ENCODE measurements at places on chromosomes 5 and 9.
A peak's percentile ranks its signal among the peaks of the same experiment; 100 is the strongest.

DNA sequence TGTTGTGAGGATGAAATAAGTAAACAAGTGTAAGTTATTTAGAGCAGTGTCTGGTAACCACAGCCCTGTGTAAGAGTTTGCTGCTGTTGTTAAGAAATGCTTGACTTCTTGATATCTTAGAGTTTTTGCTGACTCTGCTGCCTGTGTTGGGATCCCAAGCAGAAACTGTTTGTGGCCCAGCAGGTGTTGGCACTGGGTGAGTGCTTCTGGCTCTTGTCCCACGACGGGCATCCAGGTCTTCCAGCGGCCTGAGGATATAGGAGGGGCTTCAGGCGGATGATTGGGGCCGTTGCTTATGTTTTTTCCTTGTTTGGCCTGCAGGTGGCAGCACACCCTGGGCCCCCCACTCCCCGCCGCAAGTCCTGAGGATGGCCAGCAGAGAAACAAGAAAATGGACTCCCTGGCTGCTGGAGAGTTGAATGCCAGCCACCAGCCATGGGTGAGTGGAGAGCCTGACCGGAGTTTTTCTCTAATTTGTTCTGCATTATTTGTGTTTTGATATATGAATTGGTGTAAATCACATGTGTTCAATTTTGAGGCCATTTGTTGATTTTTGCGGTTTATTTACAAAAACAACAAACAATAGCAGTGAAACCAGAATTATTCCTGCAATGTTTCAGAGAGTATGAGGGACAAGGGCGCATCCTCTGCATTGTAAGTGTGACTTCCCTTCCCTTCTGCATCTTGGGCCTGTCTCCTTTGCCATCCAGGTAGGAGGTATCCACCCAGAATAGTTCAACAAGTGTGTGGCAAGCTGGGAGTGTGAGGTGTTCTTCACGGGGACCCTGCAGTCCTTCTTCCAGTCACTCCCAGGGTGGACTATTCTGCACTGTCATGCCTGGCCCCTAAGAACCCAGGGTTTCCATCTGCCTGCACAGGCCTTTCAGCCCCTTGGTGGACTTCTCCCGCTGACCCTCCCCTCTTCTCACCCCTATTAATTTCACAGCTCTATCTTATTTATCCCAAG is 50.3 kb downstream of the SLC22A5 start:
- peak; percentile 51 for DNase-seq

DNA sequence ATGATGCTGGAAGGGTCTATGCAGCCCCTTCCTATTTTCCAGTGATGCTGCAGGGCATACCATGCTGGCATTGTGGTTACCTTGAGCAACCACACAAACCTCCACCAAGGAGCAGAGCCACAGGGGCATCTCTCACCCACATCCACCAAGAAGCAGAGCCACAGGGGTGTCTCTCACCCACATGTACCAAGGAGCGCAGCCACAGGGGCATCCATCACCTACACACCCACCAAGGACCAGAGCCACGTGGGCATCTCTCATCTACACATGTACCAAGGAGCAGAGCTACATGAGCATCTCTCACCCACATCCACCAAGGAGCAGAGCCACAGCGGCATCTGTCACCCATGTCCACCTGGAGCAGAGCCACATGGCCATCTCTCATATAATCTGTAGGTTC is 8.8 kb upstream of the GM2A start:
- no peak for DNase-seq

- no peak for DNase-seq
Observed at GRCh38 chr9:26811106-26811505, 81.5 kb downstream of the CAAP1 start.

GRCh38 chr5:69000216-69000919 is 93.4 kb upstream of the SLC30A5 start:
- DNase-seq: no peak

- no peak for DNase-seq
Observed at GRCh38 chr9:36818965-36819870, 214.8 kb downstream of the PAX5 start.

- DNase-seq: no peak
Observed at GRCh38 chr5:14110196-14110595, 32.9 kb upstream of the TRIO start.

- no peak for DNase-seq
Observed at GRCh38 chr9:123637606-123637944, 281.6 kb downstream of the CRB2 start.

- no peak for DNase-seq
Observed at GRCh38 chr9:131008563-131008908, 438 bp upstream of the LAMC3 start.

DNA sequence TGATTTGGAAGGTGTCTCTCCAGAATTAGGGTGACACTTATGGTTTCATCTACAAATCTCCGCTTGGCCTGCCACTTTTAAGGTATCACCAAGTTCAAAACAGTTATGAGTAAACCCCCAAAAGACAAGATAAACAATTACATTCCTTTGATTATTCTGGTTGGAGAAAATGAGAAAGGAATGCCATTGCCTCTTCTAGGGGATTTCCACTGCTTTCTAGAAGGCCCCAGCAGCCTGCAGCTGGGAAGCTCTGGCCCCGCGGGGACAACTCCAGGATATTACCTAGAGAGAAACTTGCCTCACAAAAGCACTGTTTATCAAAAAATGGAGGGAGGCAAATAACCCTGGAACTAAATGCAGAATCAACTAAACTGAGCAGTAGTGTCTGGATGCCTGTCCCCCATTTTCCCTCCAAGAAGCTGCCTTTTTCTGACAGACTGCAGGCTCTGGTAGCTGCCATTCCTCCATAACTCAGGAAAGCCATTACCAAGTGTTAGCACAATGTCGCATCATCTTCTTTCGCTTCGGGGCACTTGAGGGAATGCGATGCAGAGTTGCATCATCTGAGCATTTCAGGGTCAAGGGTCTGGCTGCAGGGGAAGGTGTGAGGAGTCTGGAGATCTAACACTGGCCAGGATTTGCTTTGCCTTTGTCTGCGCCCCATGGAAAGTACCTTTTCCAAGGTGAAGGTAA is 71.5 kb upstream of the PLPP6 start:
- no peak for DNase-seq

GRCh38 chr9:110623462-110624025 is 44.0 kb upstream of the SVEP1 start:
- no peak for DNase-seq

DNA sequence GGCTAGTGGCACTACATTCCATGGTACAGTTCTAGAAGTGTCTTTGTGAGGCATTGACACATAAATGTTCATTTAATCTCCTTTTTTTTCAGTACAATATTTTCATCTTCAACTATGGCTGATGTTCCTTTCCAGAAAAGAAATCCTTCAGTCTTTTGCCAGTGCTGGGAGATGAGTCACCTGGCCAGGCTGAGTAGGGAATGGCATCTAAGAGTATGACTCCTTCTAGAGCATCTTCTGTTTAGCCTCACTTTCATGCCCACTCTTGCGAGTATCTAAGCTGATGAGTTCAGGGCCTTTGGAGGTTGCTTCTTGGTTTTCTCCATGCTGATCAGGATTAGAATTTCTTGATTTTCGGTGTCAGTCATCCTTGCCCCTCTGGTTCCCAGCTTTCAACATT is 124.4 kb downstream of the SLC28A3 start:
- DNase-seq: no peak

GRCh38 chr9:95226921-95227320 is 90.6 kb downstream of the FANCC start:
- DNase-seq: no peak

- no peak for DNase-seq
Observed at GRCh38 chr9:122320413-122320881, 50.4 kb upstream of the PTGS1 start.

DNA sequence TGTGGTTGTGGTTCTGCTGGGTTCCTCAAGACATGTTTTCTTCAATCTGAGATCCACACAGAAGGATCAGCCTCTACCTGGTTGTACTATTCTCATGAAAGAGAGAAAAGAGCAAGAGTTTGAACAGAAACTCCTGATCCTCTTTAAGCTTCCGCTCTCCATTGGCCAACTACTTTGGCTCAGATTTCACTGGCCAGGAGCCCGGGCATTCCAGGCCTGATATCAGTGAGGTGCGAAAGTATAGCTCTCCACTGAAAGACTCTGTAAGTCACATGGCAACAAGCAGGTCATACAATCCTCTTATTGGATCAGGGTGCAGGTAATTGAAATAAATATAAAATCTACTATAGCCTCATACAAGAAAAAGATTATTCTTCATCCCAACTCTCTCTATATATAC is 920.5 kb downstream of the TLE4 start:
- no peak for DNase-seq

GRCh38 chr9:34386656-34387055 is 10.0 kb upstream of the MYORG start:
- no peak for DNase-seq

- no peak for DNase-seq
Observed at GRCh38 chr9:6969805-6970204, 212.0 kb downstream of the KDM4C start.

- DNase-seq: no peak
Observed at GRCh38 chr9:21906881-21907280, 87.3 kb downstream of the CDKN2A start.

DNA sequence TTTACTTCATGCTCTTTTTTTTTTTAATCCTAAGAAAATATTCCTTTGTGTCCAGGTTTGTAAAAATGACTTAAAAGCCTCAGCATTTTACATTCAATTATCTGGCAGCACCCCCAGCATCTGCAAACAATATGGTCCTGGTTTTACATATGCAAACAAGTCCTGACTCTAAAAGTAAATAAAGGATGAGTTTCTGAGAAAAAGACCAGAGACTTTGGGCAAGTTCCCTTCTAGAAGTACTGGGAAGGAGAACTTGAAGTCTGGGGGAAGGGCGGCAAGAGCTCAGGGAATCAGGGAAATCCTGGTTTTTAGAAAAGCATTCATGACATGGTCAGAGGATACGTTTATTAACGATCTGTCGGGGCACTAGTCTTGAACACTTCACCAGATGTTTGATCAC is 25.8 kb downstream of the COL23A1 start:
- no peak for DNase-seq

- no peak for DNase-seq
Observed at GRCh38 chr5:91058575-91058974, 324.5 kb downstream of the ARRDC3 start.

DNA sequence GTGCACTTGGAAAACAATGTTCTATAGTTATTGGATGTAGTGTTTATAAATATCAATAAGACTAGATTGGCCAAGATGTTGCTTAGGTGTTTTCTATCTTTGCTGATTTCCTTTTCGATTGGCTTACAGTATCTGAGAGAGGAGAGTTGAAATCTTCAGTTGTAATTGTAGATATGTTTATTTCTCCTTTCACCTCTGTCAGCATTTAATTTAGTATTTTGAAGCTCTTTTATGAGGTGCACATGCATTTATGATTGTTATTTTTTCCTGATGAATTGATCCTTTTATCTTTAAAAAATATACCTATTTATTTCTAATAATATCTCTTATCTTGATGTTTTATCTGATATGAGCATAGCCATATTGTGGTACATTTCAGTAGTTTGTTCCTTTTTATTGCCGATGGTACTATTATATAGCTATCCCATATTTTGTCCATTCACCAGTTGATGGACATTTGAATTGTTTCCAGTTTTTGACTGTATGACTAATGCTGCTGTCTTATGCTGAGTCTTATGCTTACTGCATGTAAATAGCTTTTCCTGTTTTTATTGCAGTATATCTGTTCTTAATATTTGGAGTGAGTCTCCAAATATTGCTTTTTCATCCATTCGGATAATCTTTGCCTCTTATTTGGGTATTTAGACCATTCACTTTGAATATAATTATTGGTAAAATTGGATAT is 34.7 kb downstream of the ERCC6L2 start:
- DNase-seq: no peak

- no peak for DNase-seq
Observed at GRCh38 chr5:53243403-53243802, 133.8 kb upstream of the MOCS2 start.

All from activated T-helper 9 cell treated with anti-CD3 and anti-CD28 coated beads, Interleukin-2, amount 50 U/mL, for 16 hours (primary cell).